ENCODE measurements at places on chromosomes 5 and 9.

GRCh38 chr5:143585970-143586369 is 182.5 kb upstream of the NR3C1 start:
- DNase-seq, result no peak

DNA sequence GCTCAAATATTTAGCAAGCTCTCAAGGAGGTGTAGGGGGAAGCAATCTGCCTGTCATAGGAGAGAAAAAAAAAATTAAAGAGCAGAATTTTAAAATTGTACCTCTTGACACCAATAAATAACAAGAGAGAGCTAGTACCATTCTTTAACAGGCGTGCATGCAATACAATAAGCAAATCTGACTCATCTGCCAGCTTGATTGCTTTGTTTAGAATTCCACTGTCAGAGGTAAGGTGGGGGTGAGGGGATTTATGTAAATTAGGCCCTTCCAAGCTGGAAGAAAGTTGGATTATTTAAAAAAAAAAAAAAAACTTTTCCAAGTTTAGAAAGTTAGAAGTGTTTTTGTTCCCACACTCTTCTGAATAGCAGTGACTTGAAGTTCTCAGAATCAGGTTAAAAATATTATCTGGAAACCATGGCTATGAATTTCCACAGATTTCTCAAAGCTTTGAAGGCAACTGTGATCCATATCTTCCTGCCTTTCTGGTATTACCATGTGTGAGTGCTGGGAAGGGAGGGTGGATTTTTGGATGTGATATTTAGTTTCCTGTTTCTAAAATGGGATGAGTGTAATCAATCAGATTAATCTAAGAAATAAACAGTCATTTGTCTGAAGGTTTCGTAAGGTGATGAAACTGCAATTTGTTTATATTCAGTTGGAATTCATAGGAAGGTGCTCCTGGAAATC is 477.5 kb downstream of the TLE4 start:
- no peak for DNase-seq

GRCh38 chr9:76818271-76818670 is 54.0 kb downstream of the PCA3 start:
- DNase-seq, result no peak

- DNase-seq, result no peak
Measured at GRCh38 chr9:114775121-114775520, 30.7 kb downstream of the TNFSF15 start.

GRCh38 chr5:167792514-167792913 is 498.9 kb upstream of the WWC1 start:
- DNase-seq, result no peak

DNA sequence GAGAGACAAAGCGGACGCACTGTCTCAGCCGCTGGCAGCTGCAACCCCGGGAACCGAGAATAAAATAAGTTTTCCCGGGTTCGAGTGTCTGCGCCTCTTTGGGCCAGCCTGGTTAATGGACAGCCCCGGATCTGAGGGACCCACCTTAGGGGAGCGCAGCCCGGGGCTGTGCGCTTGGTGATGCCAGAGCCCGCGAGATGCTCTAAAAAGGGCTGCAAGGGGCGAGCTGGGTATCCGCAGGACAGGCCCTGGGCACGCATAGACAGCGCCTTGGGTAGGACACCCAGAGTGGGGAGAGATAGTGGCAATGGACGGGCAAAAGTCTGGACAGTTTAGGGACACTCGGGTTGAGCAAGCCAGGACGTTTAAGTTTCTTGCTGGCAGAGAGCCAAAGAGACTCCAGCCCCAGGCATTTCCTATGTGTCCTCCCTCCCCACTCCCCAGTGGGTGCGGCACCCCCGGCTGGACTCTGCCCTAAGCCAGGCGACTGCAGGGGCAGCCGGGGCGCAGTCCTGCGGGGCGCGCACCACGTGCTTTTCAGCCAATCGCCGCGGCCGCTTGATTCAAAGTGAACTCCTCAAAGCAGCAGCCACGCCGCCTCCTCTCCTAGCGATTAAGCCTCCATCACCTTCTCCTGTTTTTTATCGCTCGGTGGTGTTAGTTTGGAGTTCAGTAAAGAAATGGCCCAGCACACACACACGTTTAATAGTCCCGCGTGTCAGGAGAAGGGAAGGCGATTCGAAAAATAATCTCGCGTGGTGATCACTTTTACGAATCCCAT is 616 bp upstream of the ENC1 start:
- no peak for DNase-seq

DNA sequence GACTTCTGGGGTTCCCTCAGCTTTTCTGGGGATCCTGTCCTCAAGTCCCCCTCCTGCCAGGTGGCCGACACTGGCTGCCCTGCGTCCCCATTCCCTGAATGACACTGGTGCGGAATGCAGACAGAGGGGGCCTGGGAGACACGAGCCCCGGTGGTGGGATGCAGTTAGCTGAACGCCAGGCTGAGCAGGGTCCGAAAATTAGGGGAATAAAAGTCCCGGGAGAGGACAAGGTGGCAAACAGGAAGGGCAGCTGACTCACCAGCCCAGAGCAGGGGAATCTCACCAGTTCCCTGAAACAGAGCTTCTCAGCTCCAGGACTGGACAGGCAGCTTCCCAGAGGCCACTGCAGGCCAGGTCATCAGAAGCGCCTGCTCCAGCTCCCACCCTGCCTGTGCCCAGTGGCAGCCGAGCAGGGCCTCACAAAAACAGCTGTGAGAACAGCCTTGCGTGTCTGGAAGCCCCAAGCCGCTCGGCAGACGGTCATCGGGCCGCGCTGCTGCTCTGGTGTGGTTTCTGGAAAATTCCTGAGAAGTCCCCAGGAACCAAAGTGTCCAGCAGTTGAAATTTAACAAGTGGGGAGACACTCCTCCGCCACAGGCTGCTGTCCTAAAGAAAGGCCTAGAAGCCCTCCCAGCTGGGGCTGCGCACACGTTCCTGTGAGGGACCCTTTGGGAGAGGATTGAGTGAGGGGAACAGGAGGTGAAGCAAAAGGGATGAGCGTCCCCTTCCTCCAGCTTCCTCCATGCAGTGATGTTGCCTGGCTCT is 47.6 kb upstream of the EXOC3 start:
- DNase-seq, result no peak

GRCh38 chr5:98570010-98570409 is 203.5 kb upstream of the RGMB start:
- DNase-seq, result no peak

GRCh38 chr5:26582350-26583045 is 455.9 kb downstream of the CDH9 start:
- no peak for DNase-seq

DNA sequence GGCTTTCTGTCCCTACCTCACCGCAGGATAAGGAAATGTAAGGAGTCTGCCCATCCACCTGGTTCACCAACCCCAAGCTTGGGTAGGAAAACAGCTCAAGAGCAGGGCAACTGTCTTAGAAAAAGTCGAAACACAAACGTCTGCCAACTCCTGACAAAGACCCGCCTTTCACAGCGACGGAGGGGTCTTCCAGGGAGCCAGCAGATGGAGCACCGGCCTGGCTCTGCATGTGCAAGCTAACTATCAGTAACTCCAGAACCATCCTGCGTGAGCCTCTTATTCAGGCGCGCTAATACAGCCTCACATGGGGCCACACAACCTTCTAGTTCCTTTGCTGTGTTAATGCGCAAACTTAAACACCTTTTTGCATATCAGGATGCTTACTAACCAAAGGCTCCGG is 26.9 kb downstream of the CAMSAP1 start:
- DNase-seq, result no peak

GRCh38 chr9:121734465-121734864 is 83.0 kb downstream of the DAB2IP start:
- DNase-seq, result no peak

DNA sequence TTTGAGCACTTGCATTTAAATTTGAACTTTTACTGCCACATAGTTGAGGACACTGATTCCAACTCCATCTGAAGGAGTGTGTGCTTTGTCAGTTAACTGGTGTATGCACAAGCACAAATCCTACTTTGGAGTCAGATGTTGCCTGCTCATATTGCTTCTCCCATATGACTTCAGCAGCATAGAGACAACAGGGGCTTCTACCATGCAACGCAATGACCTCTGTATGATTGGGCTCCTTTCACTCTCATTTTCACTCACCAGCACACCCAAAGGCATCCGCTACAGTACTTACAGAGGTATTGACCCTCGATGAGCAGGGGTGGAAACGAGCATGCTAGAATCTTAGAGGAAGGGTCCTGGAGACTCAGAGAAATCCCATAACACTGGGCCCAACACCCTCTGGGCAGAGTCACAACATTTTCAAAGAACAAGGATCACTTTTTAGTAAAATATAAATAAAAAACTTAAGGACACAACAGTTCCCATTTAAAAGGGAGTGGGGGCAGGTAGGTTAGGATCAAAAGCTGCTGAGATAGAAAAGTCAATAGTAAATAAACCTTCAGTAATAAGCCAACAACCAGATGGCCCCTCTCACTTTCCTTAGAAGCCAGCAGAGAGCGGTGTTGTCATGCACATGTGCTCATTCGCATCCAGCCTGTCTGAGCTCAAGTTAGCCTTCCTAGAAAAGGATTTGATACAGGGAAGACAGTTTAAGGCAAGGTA is 203.8 kb downstream of the SNCAIP start:
- DNase-seq, result no peak

GRCh38 chr5:95720094-95720786 is 10.9 kb upstream of the RHOBTB3 start:
- no peak for DNase-seq

GRCh38 chr9:3760031-3760430 is 234.2 kb upstream of the RFX3 start:
- no peak for DNase-seq

GRCh38 chr9:114366334-114367128 is 21.3 kb downstream of the AKNA start:
- DNase-seq, result no peak

GRCh38 chr9:5478206-5478605 is 27.9 kb downstream of the CD274 start:
- DNase-seq, result no peak

DNA sequence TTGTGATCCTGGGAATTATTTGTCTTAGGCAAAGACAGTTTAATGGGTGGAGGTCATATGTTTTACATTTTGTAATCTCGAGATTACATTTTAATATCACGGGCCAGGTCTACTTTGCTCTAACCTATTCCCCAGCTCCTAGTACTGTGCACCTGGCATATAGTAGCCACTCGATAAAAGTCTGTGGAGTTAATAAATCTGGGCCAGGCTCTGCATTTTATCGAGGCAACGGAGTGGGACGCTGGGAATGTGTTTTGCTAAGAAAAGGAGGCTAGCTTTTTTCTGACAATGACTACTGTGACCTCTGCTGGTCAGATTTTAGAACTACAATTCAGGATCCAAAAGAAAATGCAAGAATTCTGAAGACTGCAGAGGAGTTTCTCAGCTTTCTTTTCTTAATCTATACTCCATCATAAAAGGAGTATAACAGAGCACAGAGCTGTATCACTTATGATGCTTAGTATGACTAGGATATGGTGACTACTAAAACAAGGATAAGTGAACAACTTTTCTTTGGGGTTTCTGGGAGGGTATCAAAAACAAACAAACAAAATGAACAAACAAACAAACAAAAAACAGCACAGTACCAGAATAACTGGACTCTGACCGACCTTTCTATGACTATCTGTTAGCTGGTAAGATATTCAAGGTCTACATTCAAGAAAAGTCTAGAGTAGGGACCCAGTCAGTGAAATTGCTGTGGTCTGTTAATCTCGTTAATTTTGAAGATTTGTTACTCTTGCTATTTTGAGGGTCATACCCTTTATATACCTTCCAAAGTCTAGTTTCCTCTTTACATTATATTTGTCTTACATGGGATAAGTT is 46.1 kb upstream of the CER1 start:
- no peak for DNase-seq

DNA sequence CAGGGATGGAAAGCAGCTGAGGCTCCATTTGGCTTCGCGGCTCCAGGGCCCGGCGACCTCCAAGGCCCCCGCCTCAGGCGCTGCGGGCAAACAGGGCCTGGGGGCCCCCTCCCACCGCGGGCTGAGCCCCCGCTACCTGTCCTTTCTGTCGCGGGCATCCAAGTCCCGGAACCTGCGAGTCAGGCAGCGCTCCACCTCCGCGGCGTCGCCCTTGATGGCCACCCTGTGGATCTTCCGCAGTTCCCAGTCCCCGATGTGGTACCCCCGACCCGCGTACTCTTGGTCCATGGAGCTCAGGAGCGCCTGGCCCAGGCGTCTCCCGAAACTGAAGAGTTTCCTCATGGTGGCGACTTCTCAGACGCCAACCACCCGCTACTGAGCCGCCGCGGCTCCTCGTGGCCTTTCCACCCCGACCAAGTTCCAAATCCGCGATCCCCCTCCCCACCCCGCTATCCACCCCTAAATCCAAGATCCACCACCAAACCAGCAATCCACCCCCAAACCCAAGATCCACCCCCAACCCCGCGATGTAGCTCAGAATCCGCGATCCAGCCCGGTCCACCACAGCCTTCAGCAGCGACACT is 86.5 kb upstream of the CCDC180 start:
- DNase-seq, result no peak

DNA sequence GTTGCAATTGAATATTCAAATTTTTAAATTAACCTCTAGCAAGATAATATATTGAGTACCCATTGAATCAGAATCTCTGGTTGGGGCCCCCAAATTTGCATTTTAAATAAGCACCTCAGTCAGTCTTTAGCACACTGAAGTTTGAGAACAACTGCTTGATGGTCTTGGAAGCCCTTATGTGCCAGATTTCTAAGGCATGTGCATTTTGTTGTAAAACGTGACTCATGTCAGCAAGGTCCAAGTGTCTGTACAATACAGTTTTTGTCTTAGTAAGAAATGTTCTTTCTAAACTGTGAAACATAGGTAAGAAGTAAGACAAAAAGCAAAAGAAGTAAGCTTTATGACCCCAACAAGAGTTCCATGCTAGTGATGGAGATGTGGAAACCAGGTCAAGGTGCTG is 59.1 kb upstream of the PHF2 start:
- no peak for DNase-seq

GRCh38 chr5:178312880-178313282 is 80.3 kb upstream of the PHYKPL start:
- DNase-seq, result no peak

GRCh38 chr5:76303921-76304320 is 99.2 kb upstream of the IQGAP2 start:
- no peak for DNase-seq

- DNase-seq, result no peak
Measured at GRCh38 chr5:164181604-164182003, 676.2 kb downstream of the MAT2B start.

- DNase-seq, result no peak
Measured at GRCh38 chr9:135145312-135145711, 57.8 kb downstream of the OLFM1 start.
